ENCODE measurements at places on chromosomes 12 and 14. TPM values are rescaled to one million over a fixed set of nuclear protein-coding genes. Genes with fewer than 3 reads are reported as not detected.

Gene ZFHX2
- total RNA-seq = 1.8 TPM

Gene RAD9B
- 2.0 TPM for total RNA-seq

Gene KRT71
- total RNA-seq = not detected

Gene TAS2R43
- 0.63 TPM for total RNA-seq

Gene DNAH10
- not detected for total RNA-seq

Gene RIMBP2
- not detected for total RNA-seq

Gene NCAPD2
- total RNA-seq = 153 TPM

Gene ATN1
- 34.6 TPM for total RNA-seq

Gene CLEC4C
- not detected for total RNA-seq

Gene EIF2S3B
- total RNA-seq = 1.6 TPM

Gene GPR68
- total RNA-seq = 36.9 TPM

Gene HPD
- not detected for total RNA-seq

Gene SLC6A13
- not detected for total RNA-seq

Gene CYP27B1
- total RNA-seq = 4.3 TPM

Gene POTEM
- total RNA-seq = not detected

Gene MEG3
- not detected for total RNA-seq

Measured in activated CD4-positive, alpha-beta memory T cell treated with anti-CD3 and anti-CD28 coated beads, Interleukin-2, amount 10 ng/mL, durations not matched to agents 7 days and 5 days (primary cell).